ENCODE measurements at places on chromosomes 1 and 21.

DNA sequence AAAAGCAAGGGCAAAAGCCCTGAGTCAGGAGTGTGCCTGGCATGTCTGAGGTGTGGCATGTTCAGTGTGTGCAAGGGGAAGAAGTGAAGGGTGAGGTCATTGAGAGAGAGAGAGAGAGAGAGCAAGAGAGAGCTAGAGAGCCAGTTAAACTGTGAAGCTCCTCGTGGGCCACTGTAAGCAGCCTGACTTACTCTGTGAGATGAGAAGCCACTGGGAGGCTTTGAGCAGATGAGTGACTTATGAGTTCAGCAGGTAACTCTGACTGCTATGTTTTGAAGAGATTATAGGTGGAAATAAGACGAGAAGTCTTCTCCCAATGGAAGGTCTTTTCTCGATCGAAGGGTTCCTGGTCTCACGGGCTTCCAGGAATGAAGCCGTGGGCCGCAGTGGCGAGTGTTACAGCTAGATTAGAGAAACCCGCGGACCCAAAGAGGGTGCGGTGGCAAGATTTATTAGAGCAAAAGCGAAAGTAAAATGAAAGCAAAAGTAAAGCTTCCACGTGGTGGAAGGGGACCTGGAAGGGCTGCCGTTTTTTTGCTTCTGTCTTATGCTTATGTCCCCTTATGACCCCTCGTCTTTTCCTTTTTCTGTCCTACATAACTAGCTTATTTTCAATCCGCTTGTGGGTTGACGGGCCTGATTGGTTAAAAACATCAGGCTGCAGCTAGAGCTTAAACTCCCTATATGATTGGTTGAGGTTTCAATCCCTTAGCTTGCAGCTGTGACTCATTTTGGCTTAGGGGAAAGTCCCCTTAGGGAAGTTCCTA is 323.1 kb upstream of the FAM78B start:
- no peak for DNase-seq

- DNase-seq, result peak; percentile 33
Measured at GRCh38 chr21:42716074-42716473, 62.7 kb downstream of the PDE9A start.

- DNase-seq, result no peak
Measured at GRCh38 chr1:206913766-206914537, 7.8 kb downstream of the FCMR start.

DNA sequence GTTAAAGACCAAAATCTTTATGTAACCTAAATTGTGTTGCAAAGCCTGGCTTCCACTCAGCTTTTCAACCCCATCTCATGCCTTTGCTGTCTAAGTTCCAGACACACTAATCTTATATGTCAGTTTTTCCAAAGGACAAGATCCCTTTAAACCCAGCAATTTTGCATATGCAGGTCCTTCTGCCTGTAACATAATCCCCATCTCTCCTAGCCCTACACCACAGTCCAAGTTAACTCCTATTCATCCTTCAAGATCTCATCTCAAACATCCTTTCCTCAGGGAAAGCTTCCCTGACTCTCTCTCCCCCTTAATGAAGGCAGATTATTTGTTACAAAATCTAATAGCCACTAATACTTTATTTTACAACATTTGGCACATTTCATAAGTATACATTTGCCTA is 366.3 kb downstream of the PLPP3 start:
- DNase-seq, result no peak

DNA sequence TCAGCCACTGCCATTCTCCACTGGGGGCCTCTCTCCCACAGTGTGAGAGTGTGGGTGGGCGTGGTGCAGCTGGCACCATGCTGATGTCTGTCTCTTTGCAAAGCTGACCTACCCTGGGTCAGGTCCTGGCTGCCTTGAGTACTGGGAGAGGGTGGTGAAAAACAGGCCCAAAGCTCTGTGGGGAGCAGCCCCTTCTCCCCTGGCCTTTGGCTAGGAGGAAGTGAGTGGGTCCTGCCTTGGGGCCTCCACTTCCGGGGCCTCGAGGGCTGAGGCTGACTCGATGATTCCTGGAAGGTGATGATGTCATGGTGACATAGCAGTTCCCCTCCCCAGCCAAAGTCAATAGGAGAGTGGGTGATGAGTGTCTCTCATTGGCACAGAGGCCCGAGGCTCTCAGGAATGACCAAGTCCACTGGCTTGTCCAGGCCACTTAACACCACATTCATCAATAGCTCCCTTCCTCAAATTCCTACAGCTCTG is 53.0 kb downstream of the IER5 start:
- DNase-seq, result no peak

GRCh38 chr1:12402159-12402673 is 172.4 kb downstream of the VPS13D start:
- DNase-seq, result no peak

DNA sequence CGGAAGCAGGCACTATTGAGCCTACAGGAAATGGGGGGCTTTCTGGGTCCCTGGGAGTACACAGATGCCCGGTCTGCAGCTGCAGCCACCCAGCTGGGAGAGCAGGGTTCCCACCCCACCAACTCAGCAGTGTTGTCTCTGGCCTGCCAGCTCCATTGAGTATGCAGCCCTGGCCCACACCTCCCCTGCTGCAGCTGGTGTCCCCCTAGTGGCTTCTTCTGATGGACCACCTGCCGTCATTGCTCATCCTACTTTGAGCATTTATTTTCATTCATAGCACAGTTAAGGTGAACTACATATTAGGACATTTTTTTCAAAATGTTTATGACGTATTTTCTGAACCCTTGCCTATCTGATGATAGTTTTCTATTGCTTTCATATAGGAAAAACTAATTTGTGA is 189.8 kb upstream of the LYPLAL1 start:
- DNase-seq, result no peak

GRCh38 chr1:186750257-186750656 is 70.0 kb upstream of the PTGS2 start:
- no peak for DNase-seq

DNA sequence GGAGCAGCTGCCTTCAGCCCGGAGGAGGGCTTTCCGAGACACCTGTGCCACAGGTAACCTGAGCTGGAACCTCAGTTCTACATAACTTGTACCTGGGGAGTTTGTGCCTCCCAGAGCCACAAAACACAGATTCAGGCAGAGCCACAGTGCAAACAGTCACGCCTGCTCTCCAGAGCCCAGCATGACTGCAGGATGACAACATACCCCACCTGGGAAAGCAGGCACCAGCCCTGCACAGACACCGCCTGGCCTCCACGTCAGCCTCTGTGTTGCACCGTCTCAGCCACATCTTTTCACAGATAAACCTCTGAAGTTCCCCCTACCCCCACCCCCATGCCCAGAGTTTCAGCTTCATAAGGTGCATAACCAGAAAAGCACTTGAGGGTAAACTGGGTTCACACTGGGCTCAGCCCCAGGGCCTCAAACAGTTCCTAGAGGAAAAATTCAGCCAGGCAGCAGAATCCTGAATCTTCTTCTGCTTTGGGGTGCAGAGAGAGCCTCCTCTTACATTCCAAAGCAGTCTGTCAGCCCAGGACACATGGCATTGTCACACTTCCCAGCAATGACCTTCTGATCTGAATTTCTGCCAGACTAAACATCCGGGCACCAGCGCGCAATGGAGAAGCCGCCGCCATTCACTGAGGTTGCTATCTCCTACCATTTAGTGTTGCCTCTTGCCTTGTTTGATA is 229.5 kb downstream of the TOMM20 start:
- DNase-seq, result peak; percentile 91

DNA sequence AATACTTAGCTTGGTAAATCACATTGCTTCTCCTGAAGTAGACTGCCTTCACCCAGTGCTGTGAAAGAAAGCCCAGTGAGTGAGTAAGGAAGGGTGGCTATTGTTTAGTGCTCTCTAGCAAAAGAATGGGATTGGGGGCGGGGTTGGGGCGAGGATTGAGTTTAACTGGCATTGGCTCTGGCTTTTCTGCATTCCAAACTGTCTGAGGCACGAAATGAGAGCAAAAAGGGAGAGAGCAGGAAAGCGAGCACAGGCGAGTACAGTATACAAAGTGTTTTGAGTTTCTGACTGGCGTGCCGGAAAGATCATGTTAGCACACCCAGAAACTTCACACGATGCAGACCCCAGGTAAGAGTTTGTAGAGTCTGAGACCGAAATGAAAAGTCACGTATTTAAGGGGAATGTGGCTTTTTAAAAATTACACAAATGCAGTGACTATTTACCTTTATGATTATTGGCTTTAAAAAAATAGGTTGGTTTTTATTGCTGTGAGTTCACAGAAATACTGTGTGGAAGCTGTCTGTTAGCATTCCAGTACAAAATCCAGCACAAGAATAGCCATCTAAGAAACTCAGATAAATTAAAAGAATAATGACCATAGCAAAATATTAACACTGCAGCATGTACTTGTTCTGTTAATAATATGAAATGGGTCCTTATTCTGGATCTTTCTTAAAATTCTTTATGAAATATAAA is 155.4 kb downstream of the CLEC20A start:
- DNase-seq, result no peak

- DNase-seq, result no peak
Measured at GRCh38 chr1:100219883-100220282, 29.8 kb downstream of the DBT start.

GRCh38 chr1:234295068-234295467 is 78.2 kb upstream of the COA6 start:
- peak; percentile 48 for DNase-seq

- peak; percentile 37 for DNase-seq
Measured at GRCh38 chr1:60088620-60089155, 15.1 kb upstream of the C1orf87 start.

DNA sequence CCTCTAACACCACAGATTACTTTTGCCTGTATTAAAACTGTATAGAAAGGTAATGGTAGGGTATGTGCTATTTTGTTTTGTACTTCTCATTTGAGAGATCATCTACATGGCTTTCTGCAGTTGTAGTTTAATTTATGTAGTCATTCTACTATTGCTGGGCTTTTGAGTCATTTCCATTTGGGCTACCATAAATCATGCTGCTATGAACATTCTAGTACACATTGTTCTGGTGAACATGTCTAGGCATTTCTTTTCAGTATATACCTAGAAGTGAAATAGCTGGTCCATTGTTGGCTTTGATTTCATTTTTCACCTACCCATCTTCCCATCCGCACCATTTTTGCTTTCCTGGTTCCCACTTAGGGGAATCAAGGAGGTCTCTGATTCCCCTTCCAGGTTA is 18.7 kb downstream of the EDN2 start:
- no peak for DNase-seq

DNA sequence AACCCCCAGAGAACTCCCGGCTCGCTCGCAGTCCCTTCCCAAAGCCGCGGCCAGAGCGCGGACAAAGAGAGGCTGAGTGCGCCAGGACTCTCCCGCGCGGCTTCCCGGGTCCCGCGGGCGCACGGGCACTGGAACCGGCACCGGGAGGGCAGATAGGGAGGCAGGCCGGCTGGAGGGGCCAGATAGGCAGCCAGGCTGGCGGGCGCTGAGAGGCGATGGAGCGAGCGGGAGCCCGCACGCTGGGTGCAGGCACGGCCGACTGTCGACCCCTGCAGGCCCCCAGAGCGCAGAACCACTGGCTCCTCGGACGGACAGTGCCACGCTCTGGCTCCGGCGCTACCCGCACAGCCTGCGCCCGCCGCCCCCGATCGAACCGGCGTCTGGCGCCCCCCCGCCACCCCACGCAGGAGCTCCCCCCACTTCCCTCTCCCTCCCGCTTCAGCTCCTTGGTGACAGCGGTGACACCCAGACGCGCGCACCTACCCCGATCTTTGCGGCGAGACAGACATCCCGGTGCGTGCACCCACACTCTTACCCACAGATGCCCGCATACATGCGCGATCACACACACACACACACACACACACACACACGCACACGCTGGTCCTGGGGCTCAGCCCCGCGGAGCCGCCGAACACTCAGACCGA is 534 bp downstream of the SLC6A9 start:
- DNase-seq, result peak; percentile 51

GRCh38 chr1:35350872-35351271 is 82.4 kb downstream of the ZMYM4 start:
- DNase-seq, result no peak

DNA sequence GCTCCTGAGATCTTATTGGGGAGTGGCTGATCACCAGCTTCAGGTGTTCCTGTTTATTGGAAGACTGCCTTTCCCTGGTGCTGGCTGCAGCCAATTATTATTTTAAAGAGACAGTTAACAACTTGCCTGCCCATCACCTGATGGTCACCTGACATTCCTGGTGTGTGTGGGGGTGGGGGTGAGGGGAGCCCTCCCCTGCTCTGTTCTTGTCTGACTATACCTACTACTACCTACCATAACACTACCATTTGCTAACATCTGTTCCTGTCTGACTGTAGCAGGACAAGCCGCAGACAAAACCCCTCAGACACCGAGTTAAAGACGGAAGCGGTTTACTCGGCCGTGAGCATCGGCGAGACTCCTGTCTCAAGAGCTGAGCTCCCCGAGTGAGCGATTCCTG is 54.9 kb upstream of the NBPF3 start:
- DNase-seq, result no peak

DNA sequence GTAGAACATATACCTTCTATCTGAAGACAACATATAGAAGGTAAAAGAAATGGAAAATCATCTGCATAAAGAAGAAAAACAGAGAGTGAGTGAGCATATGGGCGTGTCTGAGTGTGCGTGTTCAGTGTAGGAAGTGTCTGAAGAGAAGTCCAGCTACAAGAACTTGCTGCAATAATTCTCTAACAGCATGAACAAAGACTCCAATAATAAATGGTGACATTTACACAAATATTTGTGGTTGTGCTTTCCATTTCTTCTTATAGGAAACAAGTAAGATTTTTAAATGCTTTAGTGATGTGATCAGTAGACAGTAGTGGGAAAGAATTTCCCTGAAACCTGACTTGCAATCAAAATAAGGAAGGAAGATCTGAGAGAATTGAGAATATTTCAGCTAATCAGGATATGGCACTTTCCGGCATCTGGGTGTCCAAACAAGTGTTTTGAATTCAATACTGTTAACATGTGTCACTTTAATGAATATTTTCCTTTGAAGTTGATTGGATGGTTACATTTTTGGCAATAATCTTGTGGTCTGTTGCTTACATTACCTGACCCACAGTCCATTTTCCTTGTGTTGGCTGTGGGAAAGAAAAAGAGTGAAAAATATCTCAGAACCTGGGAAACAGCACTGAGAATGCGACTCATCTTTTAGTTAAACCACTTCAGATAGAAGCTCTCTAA is 154.0 kb downstream of the TGFB2 start:
- no peak for DNase-seq

Data from NCI-H2171 treated with DMSO at 0.1 percent for 48 hours (cell line).